H7 (cell line): ENCODE measurements at places on chromosomes 5 and 9. TPM values are rescaled to one million over a fixed set of nuclear protein-coding genes. Genes with fewer than 3 reads are reported as not detected.

GRCh38 chr9:3441197-3441816, 84.5 kb downstream of the RFX3 start:
- DNase-seq, result no peak

Gene DBH
- 0.07 TPM in 1 of 2 replicates, not detected in the other for total RNA-seq

DNA sequence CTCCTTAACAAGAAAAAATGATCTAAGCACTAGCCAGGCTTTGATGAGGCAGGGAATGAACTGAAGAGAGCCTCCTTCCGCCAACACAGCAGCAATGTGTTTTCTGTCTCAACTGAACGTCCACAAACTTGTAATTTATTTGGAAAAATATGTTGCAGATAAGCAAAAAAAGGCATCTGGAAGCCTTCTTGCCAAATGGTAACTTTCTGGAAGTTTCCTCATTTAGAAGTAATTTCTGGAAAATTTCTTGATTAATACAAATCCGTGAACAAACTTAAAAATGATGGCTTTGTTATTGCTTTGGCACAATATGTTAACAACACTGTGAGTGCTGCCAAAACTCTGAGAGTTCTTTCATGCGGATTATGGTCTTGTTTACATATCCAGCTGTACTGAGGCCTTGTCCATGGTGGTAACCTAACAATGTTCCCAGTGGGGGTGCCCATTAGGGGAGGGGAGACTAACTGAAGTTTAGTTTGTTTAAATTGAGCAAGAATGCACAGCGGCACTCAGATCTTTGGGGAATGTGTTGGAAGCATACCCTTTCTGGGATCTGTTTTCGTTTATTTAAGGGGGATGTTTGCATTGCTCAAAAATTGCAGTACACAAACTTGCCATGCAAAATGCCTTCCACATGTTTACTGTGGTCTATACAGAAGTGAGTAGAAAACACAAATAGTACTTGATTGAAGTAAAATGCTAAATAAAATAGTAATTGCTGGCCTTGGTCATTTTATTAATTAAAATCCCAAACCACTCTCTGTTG, 334.7 kb downstream of the NR2F1-AS1 start:
- no peak for DNase-seq

GRCh38 chr9:110188991-110189390, 19.0 kb downstream of the C9orf152 start:
- no peak for DNase-seq

Gene SLC44A1
- total RNA-seq, result 30.8 and 35.8 TPM in 2 replicates

Gene CDH10
- total RNA-seq, result 0.33 and 0.55 TPM in 2 replicates

GRCh38 chr9:93065135-93065720, 6.7 kb downstream of the SUSD3 start:
- DNase-seq, result no peak

Gene DNAJB5
- 48.9 and 51.2 TPM in 2 replicates for total RNA-seq

Gene CHSY3
- total RNA-seq, result 0.55 and 1.1 TPM in 2 replicates

DNA sequence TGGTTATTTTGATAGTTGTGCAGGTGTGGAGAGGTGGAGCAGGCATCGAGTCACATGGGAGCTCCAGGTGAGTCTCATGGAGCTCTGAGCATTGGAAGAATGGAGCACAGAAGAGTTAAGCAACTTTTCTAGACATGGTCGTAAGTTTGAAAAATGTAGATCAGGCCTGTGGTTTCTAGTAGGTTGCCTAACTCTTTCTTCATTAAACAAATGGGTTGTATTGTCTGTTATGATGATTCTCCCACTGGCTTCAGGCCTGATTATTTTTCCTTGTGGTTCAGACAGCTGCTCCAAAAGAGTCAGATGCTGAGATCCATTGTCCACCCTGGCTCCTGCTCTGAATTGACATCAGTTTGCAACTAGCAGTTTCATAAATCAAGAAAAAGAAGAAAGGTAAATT, 80.3 kb upstream of the RPS23 start:
- no peak for DNase-seq

- no peak for DNase-seq
These were observed 186.1 kb upstream of the PRLR start for GRCh38 chr5:35416217-35416988.

Gene TOR1A
- 22.9 and 27.1 TPM in 2 replicates for total RNA-seq

DNA sequence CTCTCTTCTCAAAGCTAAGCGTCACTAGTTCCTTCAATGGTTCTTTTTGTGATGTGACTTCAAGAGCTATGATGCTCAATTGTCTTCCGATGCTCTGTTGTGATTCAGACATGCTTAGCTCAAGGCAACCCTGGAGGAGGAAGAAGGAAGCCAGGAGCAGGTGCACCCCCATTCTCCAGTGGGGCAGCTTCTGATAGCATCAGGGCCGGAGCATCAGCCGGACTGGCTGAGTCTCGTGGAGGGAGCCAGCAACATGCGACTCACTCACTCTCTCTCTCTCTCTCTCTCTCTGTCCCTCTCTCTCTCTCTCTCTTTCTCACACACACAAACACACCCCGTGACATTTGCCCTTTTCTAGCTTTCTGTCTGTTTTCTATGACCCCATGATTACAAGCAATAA, 140.2 kb downstream of the HSD17B3 start:
- no peak for DNase-seq

GRCh38 chr5:112386766-112387165, 32.3 kb downstream of the EPB41L4A start:
- DNase-seq, result no peak

DNA sequence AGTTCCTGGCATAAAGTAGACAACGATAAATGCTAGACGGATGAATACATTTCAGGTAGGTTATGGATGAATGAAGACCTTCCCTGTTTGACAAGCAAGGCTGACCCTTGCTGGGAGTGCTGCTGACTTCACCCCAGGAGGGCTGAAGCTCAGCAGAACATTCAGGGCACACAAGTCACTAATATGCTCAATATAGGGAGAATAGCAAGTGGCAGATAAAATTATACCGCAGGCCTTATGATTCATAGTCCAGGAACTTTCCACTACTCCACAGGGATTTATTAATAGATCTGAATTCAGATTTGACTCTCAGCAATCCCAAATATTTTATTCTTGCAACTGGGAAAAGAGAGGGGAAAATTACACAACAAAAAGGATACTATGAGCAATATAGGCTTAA, 38.2 kb upstream of the GRAMD2B start:
- no peak for DNase-seq

Gene IFNA21
- not detected in 2 replicates for total RNA-seq

Gene GABRA1
- total RNA-seq, result 0.76 and 1.4 TPM in 2 replicates

GRCh38 chr9:127516835-127517607, 65.7 kb downstream of the LRSAM1 start:
- no peak for DNase-seq
